Ovary (tissue), 10 donors: ENCODE measurements at places on chromosomes 5 and 9. TPM values are rescaled to one million over a fixed set of nuclear protein-coding genes. Genes with fewer than 3 reads are reported as not detected.

XRCC4 gene
- total RNA-seq, result 4.7 TPM

ADAMTSL1 gene
- total RNA-seq, result 19.0 TPM

GRCh38 chr9:118637681-118638080, 731.6 kb downstream of the BRINP1 start:
- no peak for DNase-seq

GRCh38 chr5:2164586-2164985, 281.9 kb upstream of the IRX4 start:
- DNase-seq, result no peak

DNA sequence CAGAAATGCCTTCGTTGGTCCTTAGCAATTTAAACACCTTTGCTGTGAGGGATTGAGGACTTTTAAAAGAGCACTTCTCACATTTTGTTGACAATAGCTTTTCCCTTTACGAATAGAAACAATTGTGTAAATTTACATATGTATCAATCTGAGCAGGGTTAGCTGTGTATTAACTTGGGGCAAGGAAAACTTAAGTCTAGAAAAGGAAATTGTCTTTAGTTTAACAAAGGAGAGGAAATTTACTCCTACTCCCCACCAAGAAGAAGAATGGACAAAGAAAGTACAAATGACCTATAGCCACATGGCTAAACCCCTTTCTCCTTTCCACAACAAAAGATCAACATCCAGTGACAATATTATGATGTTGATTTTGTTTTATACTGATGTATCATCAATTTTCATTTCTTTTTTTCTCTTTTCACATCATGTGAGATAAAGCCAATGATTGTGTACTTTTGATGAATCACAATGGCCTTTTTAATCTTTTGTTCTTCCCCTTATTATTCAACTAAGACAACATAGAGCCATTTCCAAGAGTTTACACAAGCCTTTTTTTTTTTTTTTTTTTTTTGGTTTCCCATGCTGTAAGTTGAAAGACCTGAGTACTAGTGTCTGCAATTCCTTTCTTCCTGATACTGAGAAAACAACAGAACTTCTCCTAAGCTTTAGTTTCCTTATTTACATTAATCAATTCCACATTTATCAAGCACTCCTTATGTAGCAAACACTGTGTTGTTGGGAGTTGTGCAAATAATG, 19.0 kb downstream of the FOXB2 start:
- no peak for DNase-seq

GRCh38 chr9:7467186-7467585, 332.4 kb downstream of the DMAC1 start:
- DNase-seq, result no peak

SLC30A5 gene
- total RNA-seq, result 50.1 TPM

ARID3C gene
- not detected for total RNA-seq

C5orf52 gene
- total RNA-seq, result not detected

DNA sequence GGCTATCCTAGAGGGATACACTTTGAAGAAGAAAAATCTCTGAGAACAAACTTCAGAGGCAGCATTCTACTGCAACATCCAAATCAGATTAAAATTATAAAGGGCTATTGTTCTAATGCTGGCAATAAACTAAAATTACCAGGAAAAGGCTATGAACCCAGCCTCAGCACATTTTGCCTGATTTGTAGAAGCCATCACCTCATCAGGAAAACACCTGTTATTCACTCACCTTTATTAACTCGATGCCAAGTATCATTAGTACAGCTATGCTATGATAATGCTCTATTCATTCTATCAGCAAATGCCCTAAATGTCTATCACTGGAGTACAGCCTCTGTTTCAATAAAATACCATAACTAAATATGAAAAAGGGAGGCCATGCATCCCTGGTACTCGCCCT, 510.2 kb downstream of the RASEF start:
- DNase-seq, result no peak

IFNB1 gene
- total RNA-seq, result not detected

DNA sequence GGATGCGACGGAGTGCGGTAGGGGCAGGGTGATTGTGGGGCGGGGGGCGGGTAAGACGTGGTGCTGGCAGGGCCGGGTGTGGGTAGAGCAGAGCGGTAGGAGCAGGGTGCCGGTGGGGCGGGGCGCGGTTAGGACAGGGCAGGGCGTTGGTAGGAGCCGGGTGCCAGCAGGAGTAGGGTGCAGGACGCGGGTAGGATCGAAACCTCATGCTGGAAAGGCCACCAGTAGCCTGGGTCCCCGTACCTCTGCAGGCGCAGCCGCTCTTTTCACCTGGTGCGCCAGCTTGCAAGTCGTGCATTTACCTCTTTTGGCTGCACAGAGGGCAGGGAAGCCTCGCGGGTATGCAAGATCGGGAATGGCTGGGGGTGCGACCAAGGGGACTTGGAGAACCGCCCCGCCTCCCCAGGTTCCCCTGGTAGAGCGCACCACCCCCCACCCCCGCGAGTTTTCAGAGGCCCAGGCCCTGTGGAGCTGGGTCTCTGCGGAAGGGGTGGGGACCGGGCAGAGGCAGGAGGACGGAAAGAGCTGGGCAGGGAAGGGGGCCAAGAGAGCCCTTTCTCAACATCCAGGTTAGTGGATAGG, 104.8 kb upstream of the SIMC1 start:
- no peak for DNase-seq

GPR21 gene
- total RNA-seq, result not detected

TLE1 gene
- total RNA-seq, result 58.1 TPM

MEIKIN gene
- not detected for total RNA-seq

DNA sequence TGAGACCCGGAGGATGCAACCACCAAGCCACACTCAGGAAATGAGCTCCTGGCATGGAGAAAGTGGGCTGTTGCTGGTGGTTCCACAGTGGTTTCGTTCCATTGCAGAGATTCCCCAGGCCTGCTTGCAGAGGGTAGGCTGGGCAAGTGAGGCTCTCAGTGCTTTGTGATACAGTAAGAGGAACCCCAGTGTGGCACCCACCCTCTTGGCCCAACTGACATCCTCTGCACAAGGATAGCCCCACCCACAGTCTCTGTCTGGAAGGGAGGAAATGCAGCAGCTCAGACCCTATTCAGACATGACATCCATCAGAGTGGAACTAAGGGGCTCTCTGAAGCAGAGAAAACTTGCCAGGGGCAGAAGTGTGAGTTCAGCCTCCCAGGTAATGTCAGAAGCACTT, 69.6 kb upstream of the FSTL4 start:
- DNase-seq, result no peak

SKIC3 gene
- total RNA-seq, result 51.9 TPM

GRCh38 chr5:118450554-118451332, 537.6 kb downstream of the DTWD2 start:
- DNase-seq, result no peak

GRCh38 chr9:209143-209758, 5.4 kb upstream of the DOCK8 start:
- no peak for DNase-seq

CENPK gene
- 0.95 TPM for total RNA-seq

DNA sequence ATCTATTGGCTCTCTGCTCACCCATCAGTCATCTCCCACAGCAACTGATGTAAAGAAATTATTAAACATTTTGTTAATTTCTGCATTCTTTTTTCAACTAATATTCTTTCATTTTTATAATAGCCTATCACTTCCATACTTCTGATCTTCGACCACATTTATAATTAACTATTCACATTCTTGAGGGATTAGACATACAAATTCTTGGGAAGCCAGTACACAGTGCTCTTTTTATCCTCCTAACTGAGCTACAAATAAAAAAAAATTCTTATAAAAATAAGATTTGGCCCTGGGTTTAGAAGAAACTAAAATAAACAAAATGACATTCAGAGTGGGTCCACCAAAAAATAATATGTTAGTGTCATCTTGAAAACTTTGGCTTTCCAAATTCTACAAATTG, 103.7 kb upstream of the ITGA1 start:
- DNase-seq, result no peak

GRCh38 chr5:57199866-57200265, 26.0 kb downstream of the GPBP1 start:
- no peak for DNase-seq

GRCh38 chr5:125343015-125343414, 596.6 kb upstream of the ZNF608 start:
- DNase-seq, result no peak

GRCh38 chr5:25568989-25569625, 924.3 kb upstream of the CDH10 start:
- no peak for DNase-seq

GRCh38 chr5:173383711-173384110, 55.5 kb upstream of the STC2 start:
- DNase-seq, result no peak

DNA sequence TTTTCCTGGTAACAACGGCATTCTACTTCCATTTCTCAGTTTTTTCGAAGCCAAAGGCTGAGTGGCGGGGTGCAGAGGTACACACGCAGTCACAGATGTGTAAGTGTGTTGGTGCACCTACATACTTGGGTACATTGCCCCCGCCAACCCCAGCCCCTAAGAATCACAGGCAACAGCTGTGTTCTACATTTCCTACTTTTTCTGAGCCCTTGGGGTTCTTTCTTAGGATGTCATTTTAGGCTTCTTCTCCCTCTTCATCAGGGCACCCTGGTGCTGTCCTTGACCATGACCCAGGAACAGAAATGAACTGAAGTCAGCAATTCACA, 104.8 kb downstream of the PAX5 start:
- DNase-seq, result no peak

- no peak for DNase-seq
Observed at GRCh38 chr9:91150273-91150997, 211.3 kb downstream of the AUH start.

- DNase-seq, result no peak
Observed at GRCh38 chr5:111643499-111643898, 113.5 kb downstream of the NREP start.

DNA sequence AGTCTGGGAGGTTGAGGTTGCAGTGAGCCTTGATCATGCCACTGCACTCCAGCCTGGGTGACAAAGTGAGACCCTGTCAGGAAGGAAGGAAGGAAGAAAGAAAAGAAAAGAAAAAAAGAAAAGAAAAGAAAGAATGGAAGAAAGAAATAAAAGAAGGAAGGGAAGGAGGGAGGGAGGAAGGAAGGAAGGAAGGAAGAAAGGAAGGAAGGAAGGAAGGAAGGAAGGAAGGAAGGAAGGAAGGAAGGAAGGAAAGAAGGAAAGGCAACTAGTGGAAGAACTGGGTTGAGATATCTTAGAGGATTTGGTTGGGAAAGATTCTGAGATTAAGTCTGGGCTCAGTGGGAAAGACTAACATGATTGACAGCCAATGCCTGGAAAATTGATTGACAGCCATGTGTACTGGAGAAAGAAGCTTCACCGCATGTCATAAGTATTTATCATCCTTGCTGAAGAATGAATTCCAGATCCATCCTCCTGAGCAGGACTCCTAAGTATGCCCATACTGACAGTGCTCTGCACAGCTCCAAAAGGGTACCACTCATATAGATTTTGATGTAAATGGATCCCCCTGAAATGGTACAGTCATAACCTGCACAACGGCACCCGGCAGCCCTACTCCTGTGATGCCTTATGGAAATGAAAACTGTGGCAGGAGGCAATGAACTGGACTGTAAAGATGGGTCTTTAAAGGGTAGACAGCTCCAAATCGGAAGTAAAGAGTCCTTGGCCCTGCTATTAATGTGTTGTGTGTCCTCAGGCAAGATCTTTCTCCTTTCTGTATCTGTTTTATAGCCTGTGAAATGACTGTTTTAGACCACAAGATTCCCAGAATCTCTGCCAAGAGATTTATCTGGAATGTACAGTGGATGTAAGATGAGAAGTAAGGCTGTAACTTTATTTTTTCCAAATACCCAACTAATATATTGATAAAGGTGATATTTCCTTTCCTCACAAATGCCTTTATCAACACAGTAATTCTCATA, 16.9 kb upstream of the ADRA1B start:
- DNase-seq, result no peak

TTC16 gene
- total RNA-seq, result not detected

DNA sequence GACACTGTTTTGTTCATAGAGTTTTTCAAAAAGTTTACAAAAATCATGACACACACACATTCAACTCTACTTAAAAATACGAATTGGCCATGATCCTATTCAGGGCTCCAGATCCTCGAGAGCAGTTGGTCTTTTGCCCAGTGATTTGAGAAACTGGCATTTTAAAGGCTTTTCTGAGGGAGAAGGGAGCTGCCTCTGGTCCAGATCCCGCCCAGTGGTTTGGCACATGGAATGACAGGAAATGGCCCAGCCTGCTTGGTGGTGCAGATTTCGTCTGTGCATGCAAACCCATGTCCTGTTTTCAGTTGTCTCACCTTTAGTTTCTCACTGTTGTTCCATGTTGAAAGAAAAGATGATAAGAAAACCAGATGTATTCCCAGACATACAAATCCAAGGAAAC, 3.6 kb downstream of the CAMK4 start:
- no peak for DNase-seq

LRRC14B gene
- total RNA-seq, result not detected

- no peak for DNase-seq
Observed at GRCh38 chr5:66993448-66993847, 203.2 kb downstream of the CD180 start.
